ENCODE measurements at places on chromosomes 5 and 9.

DNA sequence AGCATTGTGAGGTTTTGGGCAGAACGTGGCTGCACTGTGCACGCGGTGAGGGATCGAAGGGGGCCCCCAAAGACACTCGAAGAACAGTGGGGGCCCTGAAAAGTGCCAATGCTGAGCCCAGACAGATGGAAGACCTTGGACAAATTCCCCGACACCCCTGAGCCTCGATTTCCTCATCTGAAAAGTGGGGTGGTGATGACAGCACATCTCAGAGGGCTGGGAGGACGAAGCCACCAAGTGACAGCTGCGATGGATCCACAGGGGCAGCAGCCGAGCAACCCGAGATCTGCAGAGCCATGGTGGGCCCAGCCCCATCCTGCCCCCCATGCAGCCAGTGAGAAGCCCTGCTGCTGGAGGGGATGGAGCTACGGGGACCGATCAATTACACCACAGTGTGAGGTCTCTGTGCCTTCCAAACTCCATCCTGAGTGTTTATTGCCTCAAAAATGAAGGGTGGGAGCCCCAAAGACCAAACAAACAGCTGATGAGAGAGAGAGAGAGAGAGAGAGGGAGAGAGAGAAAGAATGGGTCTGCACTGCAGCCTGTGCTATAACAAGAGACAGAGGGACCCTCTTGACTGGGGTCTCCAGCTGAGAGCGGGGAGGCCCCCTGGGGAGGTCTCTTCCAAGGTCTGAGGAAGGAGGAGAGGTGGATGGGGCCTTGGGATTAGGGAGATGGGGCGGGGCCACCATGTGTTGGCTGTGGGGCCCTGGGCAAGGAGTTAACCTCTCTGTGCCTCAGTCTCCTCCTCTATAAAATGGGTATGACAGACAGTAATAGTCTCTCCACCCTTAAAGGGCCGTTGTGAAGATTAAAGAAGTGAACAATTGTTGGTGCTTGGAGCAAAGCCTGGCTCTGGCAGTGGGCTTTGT lies 134.4 kb upstream of the IER5L start:
- no peak for DNase-seq
- H3K36me3 ChIP-seq: no peaks in the 10 kb centered on the region
- no peak overlapping the region for H3K27ac ChIP-seq
- H3K4me1 ChIP-seq: peaks cover 2% of the 10 kb centered on the region
- peaks cover 2% of the 10 kb centered on the region for H3K27me3 ChIP-seq
- H3K4me3 ChIP-seq: no peak overlapping the region

DNA sequence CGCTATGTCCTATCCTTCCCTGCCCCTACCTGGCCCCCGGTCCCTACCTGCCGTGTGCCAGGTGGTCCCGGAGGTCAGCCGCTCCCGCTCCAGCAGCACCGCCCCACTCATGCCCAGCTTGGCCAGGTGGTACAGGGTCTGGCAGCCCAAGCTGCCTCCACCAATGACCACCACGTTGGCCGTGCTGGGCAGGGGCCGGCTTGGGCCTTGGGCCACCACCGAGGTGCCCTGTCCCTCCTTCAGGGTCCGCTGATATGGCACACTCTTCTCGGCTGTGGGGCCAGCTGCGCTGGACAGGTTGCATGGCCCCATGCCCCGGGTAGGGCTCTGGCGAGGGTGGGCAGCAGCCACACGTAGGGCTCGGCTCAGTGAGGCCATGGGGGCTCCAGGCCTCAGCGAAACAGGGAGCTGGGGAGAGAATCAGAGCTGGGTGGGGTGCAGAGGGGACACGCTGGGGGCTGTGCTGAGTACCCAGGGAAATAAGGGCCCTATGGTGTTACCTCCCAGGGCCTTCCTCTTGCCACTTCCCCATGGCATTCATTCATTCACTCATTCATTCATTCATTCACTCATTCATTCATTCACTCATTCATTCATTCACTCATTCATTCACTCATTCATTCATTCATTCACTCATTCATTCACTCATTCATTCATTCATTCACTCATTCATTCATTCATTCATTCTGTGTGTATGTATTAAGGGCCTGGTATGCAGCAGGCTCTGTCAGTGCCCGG lies 4.2 kb downstream of the SARDH start:
- DNase-seq: no peak
- H3K4me3 ChIP-seq: no peak overlapping the region
- H3K4me1 ChIP-seq: peaks cover 12% of the 10 kb centered on the region
- H3K27me3 ChIP-seq: peaks cover under 1% of the 10 kb centered on the region
- H3K36me3 ChIP-seq: no peaks in the 10 kb centered on the region

- H3K36me3 ChIP-seq: peaks cover under 1% of the 10 kb centered on the region
- H3K4me3 ChIP-seq: no peak overlapping the region
These were observed 3.8 kb upstream of the GALT start for GRCh38 chr9:34642679-34643078.

- H3K36me3 ChIP-seq: peaks cover 55% of the 10 kb centered on the region
- H3K27ac ChIP-seq: peak overlapping the region; percentile 9
- H3K4me3 ChIP-seq: peak overlapping the region; percentile 68
- H3K27me3 ChIP-seq: no peaks in the 10 kb centered on the region
- DNase-seq: no peak
- H3K4me1 ChIP-seq: peaks cover 78% of the 10 kb centered on the region
These were observed 85.7 kb downstream of the PTPDC1 start for GRCh38 chr9:94169968-94170367.

- no peak overlapping the region for H3K27ac ChIP-seq
- no peaks in the 10 kb centered on the region for H3K36me3 ChIP-seq
- H3K4me1 ChIP-seq: no peaks in the 10 kb centered on the region
- DNase-seq: no peak
These were observed 61.8 kb downstream of the ELAVL2 start for GRCh38 chr9:23764219-23764618.

- no peaks in the 10 kb centered on the region for H3K4me1 ChIP-seq
- DNase-seq: no peak
- no peaks in the 10 kb centered on the region for H3K27me3 ChIP-seq
- H3K27ac ChIP-seq: no peak overlapping the region
These were observed 284.5 kb upstream of the POU5F2 start for GRCh38 chr5:94025788-94026473.

DNA sequence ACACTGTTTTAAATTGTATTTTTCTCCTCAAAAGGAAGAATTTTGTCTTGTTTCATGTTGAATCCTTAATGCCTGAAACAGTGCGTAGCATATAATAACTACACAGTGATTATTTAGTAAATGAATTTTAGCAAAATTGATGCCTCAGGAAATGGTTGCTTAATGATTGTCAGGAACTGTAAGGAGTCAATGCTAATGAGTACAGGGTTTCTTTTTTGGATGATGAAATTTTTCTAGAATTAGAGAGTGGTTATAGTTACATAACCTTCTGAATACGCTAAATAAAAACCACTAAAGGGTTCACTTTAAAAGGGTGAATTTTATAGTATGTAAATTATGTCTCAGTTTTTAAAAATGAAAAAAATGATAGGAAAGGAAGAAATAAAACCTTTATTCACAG lies 14.9 kb downstream of the FAM151B start:
- H3K4me1 ChIP-seq: no peaks in the 10 kb centered on the region
- H3K36me3 ChIP-seq: no peaks in the 10 kb centered on the region
- no peak overlapping the region for H3K27ac ChIP-seq

DNA sequence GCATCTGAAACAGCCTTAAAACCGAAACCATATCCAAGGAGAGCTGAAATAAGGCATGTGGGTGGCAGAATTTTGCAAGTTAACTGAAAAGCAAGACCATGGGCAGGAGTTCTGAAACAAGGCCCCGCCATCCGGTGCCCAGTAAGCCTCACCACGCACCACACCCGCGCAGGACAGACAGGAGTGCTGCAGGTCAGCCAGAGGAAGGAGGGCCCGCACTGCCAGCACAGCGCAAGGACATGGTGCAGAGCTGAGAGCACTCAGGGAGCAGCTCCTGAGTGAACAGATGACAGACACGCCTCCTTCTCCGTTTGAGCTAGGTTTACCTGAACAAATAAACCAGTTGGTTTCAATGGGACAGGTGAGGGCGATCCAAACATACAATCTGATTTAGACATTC lies 16.5 kb upstream of the ISCA1 start:
- peaks cover 54% of the 10 kb centered on the region for H3K36me3 ChIP-seq
- no peak for DNase-seq
- no peak overlapping the region for H3K4me3 ChIP-seq
- no peaks in the 10 kb centered on the region for H3K27me3 ChIP-seq
- H3K27ac ChIP-seq: no peak overlapping the region

DNA sequence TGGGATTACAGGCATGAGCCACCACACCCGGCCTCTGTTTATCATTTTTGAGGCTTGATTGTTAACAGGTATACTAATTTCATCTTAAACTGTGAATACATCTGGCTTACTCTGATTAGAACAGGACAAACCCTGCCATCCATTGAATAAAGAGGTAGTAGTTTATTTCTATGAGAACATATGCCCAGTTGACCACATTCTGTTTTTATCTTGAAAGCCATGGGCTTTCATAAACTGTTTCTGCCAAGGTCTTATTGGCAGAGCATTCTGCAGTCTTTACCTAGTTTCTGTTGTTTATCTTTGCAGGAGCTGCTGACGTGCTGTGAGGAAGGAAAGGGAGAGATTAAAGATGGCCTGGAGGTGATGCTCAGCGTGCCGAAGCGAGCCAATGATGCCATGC lies 184.9 kb upstream of the OTULINL start:
- no peaks in the 10 kb centered on the region for H3K36me3 ChIP-seq
- no peak overlapping the region for H3K27ac ChIP-seq
- peaks cover 20% of the 10 kb centered on the region for H3K4me1 ChIP-seq
- H3K27me3 ChIP-seq: no peaks in the 10 kb centered on the region

DNA sequence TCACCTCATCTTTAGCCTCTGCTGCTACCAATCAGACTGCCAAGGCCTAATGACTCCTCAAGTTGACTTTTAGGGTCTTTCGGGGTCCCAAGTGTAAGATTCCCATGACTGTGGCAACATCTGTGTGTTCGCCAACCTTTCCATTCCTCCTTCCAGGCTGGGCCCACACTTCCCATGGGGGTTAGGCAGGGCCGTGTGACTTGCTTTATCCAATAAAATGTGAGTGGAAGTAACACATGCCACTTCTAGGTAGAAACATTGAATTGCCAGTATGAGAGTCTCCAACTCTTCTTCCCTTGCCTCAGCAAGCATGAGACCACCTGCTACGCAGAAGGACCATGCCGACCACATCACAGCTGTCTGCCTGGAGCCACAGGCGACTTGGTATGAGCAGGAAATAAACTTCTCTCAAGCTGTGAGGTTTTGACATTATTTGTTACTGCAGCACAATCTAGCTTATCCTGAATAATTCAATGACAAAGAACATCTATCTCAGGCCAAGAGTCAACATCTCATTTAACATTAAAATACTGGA lies 190.4 kb upstream of the IER5L start:
- H3K27me3 ChIP-seq: no peaks in the 10 kb centered on the region
- H3K27ac ChIP-seq: no peak overlapping the region
- DNase-seq: no peak

DNA sequence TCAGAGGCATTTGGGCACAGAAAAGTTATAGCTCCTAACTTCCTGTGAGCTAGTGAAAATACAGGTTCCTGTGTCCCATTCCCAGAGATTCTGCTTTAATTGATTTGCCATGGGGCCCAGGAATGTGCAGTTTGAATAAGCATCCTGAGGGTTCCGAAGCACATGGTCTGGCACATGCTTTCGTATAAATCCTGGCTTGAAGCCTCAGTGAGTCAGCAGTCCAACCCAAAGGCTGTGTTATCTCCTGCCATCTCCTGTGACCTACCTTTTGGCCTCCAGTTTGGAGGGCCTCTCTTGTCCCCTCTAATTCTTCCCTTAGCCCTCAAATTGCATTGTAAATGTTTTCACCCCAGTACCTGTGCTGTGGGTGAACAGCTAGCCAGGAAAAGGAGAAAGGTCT lies 183.8 kb downstream of the NR3C1 start:
- H3K4me1 ChIP-seq: peaks cover 71% of the 10 kb centered on the region
- no peak overlapping the region for H3K27ac ChIP-seq

DNA sequence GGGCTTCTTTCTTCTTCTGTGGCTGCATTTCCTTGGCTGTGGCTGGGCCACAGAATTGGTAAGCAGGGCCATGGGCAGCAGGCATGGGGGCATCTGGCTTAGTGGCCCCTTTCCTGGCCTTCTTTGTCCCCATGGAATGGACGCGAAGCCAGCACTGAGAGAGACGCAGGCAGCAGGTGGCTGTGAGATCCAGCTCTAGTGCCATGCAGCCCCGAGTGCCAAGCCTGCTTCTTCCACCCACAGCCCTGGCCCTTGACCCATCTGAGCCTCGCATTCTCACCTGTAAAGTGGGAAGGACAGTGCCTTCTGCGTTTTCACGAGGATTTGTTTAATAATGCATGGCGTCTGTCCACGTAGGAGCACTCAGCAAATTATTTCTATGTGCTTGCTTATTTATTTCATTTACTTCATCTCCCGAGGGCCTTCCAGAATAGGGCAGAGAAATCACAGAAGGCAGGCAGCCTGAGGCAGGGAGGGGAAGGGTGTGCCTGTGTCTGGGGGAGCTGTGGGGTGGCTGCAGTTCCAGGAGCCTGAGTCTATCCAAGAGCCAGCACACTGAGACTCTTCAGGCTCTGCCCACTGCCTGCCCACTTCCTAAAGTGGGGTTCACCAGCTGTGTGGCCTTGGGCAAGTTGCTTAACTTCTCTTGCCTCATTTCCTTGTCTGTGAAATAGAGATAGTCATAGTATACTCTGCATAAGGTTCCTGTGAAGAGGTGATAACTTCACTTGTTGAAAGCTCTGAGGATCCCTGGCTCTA lies 55.2 kb downstream of the NTNG2 start:
- no peaks in the 10 kb centered on the region for H3K4me1 ChIP-seq
- no peak overlapping the region for H3K27ac ChIP-seq
- no peak for DNase-seq
- no peaks in the 10 kb centered on the region for H3K36me3 ChIP-seq
- H3K27me3 ChIP-seq: no peaks in the 10 kb centered on the region

DNA sequence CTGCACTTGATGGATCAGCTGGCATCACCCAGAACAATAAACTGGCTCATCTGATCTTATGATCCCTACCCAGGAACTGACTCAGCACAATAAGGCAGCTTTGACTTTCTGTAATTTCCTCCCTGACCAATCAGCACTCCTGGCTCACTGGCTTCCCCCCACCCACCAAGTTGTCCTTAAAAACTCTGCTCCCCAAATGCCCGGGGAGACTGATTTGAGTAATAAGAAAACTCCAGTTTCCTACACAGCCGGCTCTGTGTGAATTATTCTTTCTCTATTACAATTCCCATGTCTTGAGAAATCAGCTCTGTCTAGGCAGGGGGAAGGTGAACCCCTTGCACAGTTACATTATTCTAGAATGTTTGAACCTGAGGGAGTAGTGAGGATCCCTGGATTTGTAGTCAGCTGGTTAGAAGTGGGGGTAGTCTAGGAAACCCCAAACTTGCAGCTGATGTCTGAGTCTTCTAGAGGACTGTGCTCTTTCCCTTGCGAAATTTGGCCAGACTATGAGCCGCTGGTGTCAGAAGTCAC lies 111.7 kb upstream of the NEK6 start:
- no peak overlapping the region for H3K4me3 ChIP-seq
- no peak overlapping the region for H3K27ac ChIP-seq
- H3K36me3 ChIP-seq: no peaks in the 10 kb centered on the region
- H3K4me1 ChIP-seq: peaks cover 9% of the 10 kb centered on the region
- peaks cover 18% of the 10 kb centered on the region for H3K27me3 ChIP-seq

DNA sequence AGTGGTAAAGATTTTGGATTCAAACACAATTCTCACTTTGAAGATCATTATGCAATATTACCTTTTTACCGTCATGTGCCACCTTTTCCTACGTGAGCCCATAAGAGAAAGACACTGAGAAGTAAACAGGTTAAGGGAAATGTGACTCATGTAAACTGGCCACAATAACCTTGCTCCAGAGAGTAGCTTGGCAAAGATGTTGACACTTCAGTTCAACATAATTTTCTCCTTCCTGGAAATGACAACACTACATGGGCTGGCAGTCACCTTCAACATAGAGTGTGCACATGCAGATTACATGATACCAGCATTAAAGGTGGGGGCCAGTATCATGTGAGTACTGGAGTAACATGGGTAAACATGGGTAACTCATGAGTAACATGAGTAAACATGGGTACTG lies 141.9 kb downstream of the CDK5RAP2 start:
- DNase-seq: no peak
- H3K36me3 ChIP-seq: peaks cover 67% of the 10 kb centered on the region
- no peaks in the 10 kb centered on the region for H3K27me3 ChIP-seq
